M059J (cell line): ENCODE measurements at places on chromosomes 3 and 15.

DNA sequence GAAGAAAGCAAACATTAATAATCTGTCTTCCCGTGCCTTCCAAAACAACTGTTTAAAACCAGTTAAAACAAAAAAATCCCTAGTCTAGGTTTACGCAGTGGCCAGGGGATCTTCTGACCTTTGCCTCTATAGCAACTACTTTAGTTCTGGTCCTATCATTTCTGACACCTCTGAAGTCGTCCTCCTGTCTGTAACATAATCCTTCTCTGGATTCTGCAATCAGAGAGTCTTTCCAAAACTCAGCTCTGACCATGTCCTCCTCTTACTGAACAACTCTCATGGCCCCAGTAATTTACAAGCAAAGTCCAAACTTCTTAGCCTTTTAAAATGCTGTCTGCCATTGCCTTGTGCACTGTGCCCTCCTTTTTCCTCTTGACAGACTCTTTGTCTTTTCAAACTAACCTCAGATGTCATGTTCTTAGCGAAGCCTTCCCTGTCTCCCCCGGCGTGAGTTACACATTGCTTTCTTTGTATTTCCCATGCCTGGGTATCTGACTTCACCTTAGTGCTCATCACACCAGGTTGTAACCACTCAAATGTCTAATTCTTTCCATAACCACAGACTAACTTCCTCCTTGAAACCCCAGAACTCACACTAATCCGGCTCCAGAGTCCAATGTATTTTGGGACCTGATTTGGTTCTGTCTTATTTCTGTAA, 105.2 kb upstream of the BNIP2 start:
- DNase-seq = peak; percentile 25

- peak; percentile 45 for DNase-seq
Measured at GRCh38 chr3:191290311-191291025, 38.7 kb upstream of the CCDC50 start.

DNA sequence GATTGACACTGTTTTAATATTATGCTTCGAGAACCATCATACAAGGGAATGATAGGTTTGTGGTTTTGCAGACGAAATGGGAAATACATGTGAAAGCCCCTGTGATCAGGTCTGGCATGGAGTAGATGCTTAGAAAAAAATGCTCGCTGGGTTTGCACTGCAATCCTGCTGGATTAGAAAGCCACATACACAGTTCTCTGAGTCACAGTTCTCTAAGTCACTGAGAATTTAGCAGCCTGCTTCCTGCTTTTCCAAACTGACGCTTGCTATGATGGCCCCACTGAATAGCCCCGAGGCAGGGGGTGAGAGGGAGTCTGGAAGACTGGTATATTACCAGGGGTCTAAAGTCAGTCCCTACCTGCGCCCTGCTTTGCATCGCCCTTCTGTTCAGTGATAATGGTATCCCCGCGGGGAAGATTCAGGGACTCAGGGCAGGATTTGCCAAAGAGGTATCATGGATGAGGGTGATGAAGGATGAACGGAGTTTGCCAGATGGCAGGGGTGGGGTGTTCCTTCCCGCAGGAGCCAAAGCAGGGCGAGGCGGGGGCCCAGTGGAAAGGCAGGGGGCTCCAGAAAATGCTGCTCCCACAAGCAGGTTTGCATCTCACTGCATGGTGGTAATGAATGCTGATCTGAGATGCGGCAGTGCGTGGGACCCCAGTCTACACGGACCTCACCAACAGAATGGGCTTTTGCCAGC, 82.3 kb downstream of the IQSEC1 start:
- DNase-seq = peak; percentile 80

GRCh38 chr3:101377209-101377608, 56.8 kb upstream of the IMPG2 start:
- no peak for DNase-seq

DNA sequence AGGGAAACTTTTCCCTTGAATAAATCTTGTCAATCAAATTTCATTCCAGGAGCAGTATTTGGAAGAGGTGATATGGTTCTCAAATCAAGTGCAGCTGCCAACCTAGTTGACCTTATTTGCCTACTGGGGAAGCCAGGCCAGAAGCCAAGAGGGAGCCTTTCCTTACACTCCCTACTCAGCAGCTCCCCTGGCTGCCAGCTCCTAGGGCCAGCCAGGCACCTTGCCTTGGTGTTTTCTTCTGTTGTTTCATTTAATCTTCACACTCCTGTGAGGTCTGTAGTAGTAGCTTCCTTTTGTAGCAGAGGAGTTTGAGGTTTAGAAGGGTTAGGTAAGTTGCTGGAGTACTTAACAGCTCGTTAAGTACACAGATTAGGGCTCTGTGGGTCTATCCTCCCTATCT, 22.6 kb downstream of the MKRN2OS start:
- no peak for DNase-seq

DNA sequence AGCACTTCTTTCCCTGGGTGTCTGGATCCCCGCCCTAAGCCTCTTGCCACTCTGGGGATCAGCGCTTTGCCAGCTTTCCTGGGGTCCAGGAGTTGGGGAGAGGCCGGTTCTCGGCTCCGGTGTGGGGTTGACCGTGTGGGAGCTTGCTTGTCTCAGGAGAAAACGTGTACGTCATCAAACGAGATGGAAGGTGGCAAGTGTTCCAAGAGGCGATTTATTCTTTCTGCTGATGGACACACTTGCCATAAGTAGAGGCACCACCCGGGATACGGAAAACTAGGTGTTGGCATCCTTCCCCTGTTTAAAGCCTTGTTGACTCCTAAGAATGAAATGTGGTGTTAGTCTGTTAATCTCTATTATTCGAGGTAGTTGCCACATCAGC, 295 bp downstream of the ZWILCH start:
- DNase-seq = no peak

DNA sequence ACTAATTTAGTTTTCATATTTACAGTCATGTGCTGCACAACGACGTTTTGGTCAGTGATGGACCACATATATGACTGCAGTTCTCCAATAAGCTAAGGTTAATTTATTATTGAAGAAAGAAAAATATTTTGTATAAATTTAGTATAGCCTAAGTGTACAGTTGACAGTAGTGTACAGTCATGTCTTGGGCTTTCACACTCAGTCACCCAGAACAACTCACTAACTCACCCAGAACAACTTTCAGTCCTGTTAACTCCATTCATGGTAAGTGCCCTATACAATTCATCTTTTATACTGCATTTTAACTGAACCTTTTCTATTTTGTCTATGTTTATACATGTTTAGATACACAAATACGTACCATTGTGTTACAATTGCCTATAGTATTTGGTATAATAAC, 3.8 kb upstream of the GABRR3 start:
- DNase-seq = no peak

- DNase-seq = no peak
Measured at GRCh38 chr15:40562691-40563090, 2.2 kb downstream of the CCDC32 start.

GRCh38 chr15:92661956-92662355, 6.4 kb upstream of the FAM174B start:
- no peak for DNase-seq

GRCh38 chr3:30749230-30749629, 142.8 kb downstream of the TGFBR2 start:
- DNase-seq = no peak
